NCI-H524 (cell line): ENCODE measurements at places on chromosomes 16 and 17.
A peak's percentile ranks its signal among the peaks of the same experiment; 100 is the strongest.

- DNase-seq: no peak
Observed at GRCh38 chr16:52757746-52758472, 211.0 kb upstream of the TOX3 start.

- no peak for DNase-seq
Observed at GRCh38 chr17:64252831-64253230, 10.2 kb downstream of the TEX2 start.

DNA sequence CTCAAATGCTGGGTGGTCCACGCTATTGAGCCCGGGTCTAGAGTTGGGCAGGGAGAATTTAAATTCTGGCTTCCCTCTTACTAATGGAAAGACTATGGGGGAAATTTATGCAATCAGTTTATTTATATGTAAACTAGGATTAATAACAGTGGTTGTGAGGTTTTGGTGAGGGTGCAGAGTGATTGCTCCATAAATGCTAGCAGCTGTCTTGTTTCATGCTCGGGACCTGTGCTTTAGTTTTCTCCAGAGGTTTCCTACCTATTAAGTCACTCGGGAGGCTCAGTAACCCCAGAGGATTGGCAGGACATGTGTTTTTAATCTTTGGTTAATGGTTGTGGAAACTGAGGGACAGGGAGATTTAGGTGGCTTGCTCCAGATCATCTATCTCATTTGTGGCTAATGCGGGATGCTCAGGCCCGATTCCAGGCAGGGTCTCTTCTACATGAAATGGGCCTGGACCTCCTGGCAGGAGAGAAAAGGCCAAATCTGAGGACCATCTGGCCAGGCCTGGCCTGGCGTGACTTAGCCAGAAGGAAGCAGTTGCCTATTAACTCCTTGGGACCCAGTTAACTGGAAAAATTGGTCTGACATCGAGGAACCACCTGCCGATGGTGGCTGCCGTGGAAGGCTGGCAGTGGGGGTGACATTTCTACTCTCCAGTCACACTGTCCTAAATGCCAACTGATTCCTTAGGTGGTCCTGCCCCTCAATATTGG is 2.1 kb downstream of the PRCD start:
- DNase-seq: no peak

DNA sequence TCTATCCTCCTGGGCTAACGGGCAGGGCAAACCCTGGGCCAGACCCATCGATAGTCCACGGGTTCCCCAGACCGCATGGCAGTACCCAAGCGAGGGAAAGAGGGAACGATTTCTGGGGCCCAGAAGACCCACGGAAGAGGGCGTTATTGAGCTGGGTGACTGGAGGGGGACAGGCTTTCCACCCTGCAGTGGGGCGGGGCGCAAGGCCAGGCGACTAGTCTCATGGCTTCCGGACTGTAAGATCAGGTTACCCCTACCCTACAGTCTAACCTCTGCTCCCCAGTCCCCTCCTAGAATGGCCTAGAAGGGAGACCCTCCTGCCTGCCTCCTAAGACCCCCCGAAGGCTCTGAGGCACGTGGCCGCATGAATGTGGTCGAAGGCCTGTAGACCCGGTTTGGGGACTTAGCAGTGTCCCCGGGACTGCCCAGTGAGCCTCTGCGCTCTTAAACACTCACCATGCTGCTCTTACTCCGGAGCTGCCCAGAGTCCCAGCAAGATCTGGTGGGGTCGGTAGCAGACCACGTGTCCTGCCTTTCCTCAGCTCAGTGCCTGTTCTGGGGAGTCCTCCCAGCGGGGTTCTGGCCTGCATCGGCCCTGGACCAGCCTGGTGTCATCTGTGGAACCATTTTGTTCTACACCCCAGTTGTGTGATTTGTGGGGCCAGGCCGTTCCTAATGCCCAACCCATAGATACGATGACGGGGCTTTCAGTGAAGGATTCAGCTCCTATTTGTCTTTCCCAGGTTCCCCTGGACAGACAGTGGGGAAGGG is 13.2 kb upstream of the AURKB start:
- peak; percentile 35 for DNase-seq

DNA sequence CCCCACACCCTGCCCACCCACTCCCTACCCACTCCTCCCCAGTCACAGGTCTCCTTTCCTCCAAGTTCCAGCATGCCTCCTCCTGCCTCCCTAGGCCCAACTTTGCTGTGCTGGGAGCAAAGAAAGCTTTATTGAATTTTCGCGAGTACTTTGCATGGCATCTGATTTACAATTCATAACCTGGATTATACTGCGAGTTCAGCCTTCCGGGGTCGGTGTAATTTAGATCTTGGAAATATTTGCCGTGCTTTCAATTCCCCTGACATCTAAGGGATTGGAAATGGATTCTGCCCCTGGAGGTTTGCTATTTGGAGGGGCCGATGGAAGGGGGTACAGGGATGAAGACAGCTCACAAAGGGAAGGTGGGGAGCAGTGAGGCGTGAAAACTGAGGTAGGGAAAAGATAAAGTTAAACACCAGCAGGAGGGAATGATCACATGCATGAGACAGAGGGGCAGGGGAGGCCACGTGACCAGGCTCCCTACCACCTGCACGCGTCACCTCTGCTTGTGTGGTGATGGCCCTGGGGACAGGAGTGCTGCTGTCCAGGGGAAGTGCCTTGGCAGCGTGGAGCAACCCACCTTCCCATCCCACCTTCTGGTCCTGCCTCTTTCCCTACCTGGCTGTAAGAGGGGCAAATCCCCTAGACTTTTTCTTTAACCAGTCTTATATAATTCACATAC is 132.3 kb upstream of the RPL38 start:
- DNase-seq: no peak

DNA sequence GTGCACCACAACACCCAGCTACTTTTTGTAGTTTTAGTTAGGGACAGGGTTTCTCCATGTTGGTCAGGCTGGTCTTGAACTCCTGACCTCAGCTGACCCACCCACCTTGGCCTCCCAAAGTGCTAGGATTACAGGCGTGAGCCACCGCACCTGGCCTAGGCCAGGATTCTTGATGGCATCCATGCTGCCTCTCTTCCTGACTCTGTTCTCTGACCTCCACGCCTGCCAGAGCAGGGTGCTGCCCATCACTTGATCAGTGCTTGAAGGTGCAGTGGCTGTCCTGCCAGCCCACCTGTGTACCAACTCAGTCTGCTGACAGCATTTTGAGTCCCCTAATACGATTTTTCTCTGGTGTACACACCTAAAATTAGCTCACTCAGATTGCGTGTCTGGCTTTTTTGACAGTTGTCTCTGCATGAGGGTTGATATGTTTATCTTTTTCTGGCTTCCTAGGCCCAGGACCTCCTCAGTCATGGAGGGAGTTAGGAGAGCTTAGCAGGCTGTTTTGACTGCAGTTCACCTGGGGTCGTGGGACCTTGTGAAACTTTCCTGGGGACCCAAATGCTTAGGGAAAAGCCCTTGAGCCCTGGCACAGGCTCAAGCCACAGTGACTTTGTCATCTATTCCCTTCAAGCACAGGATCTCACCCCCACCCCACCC is 5.9 kb downstream of the HAS3 start:
- no peak for DNase-seq

DNA sequence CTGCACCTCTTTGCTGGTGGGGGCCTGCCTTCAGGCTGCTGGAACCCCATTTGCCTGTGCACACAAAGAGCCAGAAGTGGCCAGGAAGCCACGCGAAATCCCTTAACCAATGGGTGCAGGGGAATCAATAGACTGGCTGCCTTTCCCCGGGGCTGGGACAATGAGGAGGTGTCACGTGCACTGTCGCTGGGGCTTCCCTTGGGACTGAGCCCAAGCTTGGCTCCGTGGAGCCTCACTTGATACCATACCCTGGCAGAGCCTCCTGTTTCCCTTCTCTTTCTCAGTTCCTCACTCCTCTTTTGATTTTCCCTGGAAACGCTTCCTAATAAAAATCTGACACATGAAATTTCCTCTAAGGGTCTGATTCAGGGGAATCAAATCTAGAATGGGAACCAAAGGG is 38.8 kb upstream of the C16orf82 start:
- DNase-seq: no peak

DNA sequence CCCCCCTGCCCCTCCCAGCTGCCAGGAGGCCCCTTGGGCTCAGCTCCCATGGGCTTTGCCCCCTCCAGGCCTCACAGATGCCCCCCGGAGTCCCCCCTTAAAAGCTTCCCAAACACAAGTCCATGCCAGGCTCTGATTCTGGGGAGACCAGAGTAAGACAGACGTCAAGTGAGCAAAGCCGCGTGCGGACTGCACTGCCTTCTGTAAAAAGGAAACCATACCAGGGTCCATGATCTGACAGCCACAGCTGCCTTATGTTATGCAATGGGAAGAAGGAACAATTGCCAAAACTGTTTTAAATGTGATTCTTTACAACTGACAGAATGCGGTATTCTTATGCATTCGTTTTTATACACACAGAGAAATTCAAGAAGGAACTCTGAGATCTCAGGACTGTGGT is 17.9 kb upstream of the HEXD start:
- DNase-seq: peak; percentile 8

- no peak for DNase-seq
Observed at GRCh38 chr17:73785958-73786743, 141.9 kb upstream of the SDK2 start.

- DNase-seq: peak; percentile 22
Observed at GRCh38 chr17:68033636-68034451, 1.7 kb upstream of the KPNA2 start.

DNA sequence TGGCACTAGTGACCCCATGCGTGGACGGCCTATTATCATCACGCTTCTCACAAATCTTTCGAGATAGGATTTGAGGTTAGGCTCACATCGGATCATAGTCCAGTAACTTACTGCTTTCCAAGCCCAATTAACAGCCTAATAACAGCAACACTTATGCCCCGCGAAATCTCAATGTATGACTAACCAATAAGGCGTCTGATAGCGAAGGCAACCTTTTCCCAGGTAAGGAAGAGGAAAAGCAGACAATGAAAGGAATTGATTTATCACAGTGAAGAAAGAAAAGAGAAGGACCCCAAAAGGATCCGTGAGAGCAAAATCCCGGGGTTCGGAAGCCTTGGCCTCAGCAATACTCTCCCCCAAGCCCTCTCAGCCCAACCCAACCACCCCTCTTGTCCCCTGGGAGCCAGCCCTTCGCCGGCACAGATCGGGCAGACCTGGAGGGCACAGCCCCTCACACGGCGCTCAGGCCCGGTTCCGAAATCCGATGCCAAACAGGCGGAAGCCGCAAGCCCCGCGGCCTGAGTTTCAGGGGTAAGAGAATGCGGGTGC is 534 bp downstream of the GPATCH8 start:
- no peak for DNase-seq

DNA sequence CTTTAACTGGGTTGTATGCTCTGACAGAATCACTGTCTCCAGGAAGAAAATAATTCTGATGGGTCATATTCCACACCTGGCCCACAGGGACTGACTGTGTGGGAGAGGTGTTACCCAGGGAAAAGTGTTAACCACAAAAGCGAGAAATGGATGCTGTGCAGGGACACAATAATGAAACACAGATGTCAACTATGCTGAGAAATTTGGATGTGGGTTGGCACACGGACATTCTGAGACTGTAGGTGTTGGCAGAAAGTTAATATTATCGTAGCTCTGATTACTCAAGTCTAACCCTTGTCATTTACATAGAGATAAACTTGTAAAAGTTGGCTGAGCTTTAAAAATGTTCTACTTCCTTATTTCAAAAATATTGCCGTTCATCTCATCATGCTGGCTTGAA is 19.6 kb downstream of the TMC5 start:
- no peak for DNase-seq

DNA sequence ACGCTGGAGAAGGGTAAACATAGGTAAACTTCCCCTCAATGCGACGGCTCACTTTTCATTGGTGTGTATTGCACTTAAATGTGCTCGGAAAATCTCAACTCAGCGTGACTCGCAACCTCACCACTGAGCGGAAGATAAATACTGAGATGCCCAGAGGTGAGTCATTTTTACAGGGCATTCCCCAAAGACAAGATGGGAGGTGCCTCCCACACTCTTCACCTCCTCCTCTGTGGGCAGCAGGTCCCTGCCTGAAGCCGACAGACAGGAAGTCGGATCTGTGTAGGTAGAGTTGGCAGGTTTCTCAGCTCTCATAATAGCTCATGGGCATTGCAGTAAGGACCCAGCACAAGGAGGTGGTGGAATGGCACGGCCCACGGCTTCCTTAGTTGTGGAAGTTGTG is 274.6 kb upstream of the HSBP1 start:
- no peak for DNase-seq

- no peak for DNase-seq
Observed at GRCh38 chr16:21064203-21064602, 86.4 kb downstream of the DNAH3 start.

DNA sequence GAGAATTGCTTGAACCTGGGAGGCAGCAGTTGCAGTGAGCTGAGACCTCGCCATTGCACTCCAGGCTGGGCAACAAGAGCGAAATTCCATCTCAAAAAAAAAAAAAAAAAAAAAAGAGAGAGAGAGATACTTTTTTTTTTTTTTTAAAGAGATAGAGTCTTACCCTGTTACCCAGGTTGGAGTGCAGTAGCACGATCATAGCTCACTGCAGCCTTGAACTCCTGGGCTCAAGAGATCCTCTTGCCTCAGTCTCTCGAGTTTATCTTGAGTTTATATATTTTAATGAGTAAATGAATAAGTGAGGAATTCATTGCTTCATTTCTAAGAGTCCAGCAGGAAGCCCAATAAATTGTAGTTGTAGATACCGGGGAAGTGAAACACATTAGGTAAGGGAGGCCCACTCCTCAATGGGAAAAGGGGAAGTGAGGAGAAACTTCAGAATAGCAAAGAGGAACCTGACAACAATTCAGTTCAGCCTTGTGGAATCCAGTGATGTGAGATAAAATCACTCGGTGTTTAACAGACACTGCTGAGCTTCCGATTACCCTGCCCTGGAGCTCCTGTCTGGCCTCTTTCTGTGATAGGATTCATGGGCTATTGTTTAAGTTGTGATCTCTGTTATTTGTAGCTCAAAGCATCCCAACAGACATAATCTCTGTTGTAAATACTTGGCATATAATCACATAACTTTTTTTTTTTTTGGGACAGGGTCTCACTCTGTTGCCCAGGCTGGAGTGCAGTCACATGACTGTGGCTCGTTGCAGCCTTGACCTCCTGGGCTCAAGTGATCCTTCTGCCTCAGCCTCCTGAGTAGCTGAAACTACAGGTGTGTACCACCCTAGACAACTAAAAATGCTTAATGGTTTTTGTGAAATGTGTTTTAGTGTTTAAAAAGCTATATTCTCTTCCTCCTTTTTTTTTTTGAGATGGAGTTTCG is 15.8 kb upstream of the ITGAM start:
- no peak for DNase-seq
